ENCODE measurements at places on chromosomes 12 and 14. TPM values are rescaled to one million over a fixed set of nuclear protein-coding genes. Genes with fewer than 3 reads are reported as not detected.

Gene C3AR1
- total RNA-seq, result 0.40 TPM

Gene KRT71
- total RNA-seq, result not detected

Gene IFNG
- total RNA-seq, result not detected

Gene THAP2
- total RNA-seq, result 2.6 TPM

Gene PELI2
- total RNA-seq, result 7.1 TPM

Gene MSRB3
- total RNA-seq, result 22.0 TPM

Gene MYF6
- not detected for total RNA-seq

Gene ANKRD33
- not detected for total RNA-seq

Gene HOXC10
- total RNA-seq, result 5.3 TPM

Gene RNF212B
- not detected for total RNA-seq

Gene ARMH4
- total RNA-seq, result 3.3 TPM

Gene CLEC9A
- total RNA-seq, result not detected

Gene M6PR
- total RNA-seq, result 87.9 TPM

Gene AQP2
- total RNA-seq, result not detected

Gene LBHD2
- not detected for total RNA-seq

Gene TAMALIN
- 1.1 TPM for total RNA-seq

Gene HOXC6
- total RNA-seq, result 2.8 TPM

Gene CIDEB
- not detected for total RNA-seq

Gene PRKAB1
- 17.4 TPM for total RNA-seq

Gene KERA
- total RNA-seq, result not detected

Gene MIPOL1
- total RNA-seq, result 28.0 TPM
